Spinal cord (tissue), 10 donors: ENCODE measurements at places on chromosomes 4 and X. TPM values are rescaled to one million over a fixed set of nuclear protein-coding genes. Genes with fewer than 3 reads are reported as not detected.
A peak's percentile ranks its signal among the peaks of the same experiment; 100 is the strongest.

DNA sequence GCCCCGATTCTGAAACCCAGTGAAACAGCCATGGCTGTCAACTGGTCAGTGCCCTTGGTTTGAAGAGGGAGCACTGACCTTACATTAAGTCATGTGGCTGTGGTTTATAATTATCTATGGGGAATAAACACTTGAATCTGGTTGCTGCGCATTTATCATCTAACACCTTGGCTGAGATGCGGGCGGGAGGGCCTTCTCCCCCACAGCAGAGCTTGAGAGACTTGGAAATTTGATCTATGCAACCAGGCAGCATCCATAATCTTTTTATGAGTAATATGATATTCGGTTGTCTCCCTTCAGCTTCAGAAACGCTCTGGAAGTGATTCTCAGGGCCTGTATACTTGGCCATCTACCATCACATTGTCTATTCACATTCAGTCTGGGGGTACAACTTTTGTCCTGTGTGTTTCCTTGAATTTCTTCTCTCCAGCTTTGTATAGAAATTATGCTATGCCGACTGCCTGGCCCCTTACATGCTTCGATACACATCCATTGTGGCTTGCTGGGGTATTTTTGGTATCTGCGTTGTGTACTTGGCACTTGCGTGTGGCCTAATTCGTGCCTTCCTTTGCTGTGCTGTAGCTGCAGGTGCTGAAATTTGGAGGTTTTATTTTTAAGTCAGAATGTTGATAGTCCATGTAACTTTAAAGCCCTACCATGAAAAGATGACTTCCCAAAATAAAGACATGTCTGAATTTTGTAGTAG is 321.6 kb downstream of the ARHGAP10 start:
- peaks cover 10% of the 10 kb centered on the region for H3K4me1 ChIP-seq
- H3K4me3 ChIP-seq, result no peak overlapping the region
- DNase-seq, result no peak
- no peaks in the 10 kb centered on the region for H3K27me3 ChIP-seq
- no peaks in the 10 kb centered on the region for H3K36me3 ChIP-seq

The CNGA1 gene
- 0.61 TPM for total RNA-seq

GRCh38 chrX:110440016-110440805 is 81.6 kb downstream of the RTL9 start:
- H3K4me1 ChIP-seq, result no peaks in the 10 kb centered on the region
- no peak overlapping the region for H3K27ac ChIP-seq
- no peak overlapping the region for H3K4me3 ChIP-seq
- peaks cover 40% of the 10 kb centered on the region for H3K27me3 ChIP-seq
- no peaks in the 10 kb centered on the region for H3K36me3 ChIP-seq
- DNase-seq, result no peak

The NR3C2 gene
- 19.1 TPM for total RNA-seq

GRCh38 chr4:177109769-177110168 is 199.9 kb upstream of the NEIL3 start:
- no peak overlapping the region for H3K27ac ChIP-seq
- H3K36me3 ChIP-seq, result no peaks in the 10 kb centered on the region
- no peaks in the 10 kb centered on the region for H3K27me3 ChIP-seq
- H3K4me1 ChIP-seq, result no peaks in the 10 kb centered on the region

DNA sequence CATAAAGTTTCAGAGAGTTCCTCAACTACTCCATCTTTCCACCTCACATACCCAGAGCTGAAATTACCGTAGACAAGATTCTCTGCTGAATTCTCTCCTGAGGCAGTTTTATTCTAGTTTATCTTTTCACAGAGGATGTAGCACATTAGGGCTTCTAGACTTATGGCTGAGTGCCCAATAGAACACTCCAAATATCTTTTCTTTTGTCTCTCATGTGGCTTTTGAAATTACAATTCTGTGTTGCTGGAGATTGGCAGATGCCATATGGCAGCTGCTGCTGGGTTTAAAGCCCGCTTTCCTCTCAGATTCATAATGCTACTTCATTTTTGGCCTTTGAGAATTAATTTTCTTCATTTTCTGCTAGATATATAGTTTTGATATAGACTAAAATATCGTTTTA is 107.6 kb upstream of the BANK1 start:
- no peaks in the 10 kb centered on the region for H3K27me3 ChIP-seq
- DNase-seq, result peak; percentile 43
- H3K4me3 ChIP-seq, result no peak overlapping the region
- H3K27ac ChIP-seq, result no peak overlapping the region
- H3K36me3 ChIP-seq, result no peaks in the 10 kb centered on the region

The GUCY1A1 gene
- 83.2 TPM for total RNA-seq

GRCh38 chrX:133586443-133586842 is 171.2 kb upstream of the GPC4 start:
- no peaks in the 10 kb centered on the region for H3K4me1 ChIP-seq
- H3K4me3 ChIP-seq, result no peak overlapping the region
- no peaks in the 10 kb centered on the region for H3K36me3 ChIP-seq
- H3K27ac ChIP-seq, result no peak overlapping the region
- DNase-seq, result no peak

The DIPK2B gene
- total RNA-seq, result 9.3 TPM

GRCh38 chr4:68272380-68272779 is 26.9 kb upstream of the TMPRSS11B start:
- H3K27ac ChIP-seq, result no peak overlapping the region
- peak overlapping the region; percentile 40 for H3K4me3 ChIP-seq
- H3K27me3 ChIP-seq, result no peaks in the 10 kb centered on the region

GRCh38 chr4:146634825-146635224 is 3.9 kb upstream of the POU4F2 start:
- peaks cover 27% of the 10 kb centered on the region for H3K4me1 ChIP-seq
- H3K4me3 ChIP-seq, result no peak overlapping the region
- H3K27ac ChIP-seq, result no peak overlapping the region
- peaks cover 94% of the 10 kb centered on the region for H3K27me3 ChIP-seq
- no peak for DNase-seq

DNA sequence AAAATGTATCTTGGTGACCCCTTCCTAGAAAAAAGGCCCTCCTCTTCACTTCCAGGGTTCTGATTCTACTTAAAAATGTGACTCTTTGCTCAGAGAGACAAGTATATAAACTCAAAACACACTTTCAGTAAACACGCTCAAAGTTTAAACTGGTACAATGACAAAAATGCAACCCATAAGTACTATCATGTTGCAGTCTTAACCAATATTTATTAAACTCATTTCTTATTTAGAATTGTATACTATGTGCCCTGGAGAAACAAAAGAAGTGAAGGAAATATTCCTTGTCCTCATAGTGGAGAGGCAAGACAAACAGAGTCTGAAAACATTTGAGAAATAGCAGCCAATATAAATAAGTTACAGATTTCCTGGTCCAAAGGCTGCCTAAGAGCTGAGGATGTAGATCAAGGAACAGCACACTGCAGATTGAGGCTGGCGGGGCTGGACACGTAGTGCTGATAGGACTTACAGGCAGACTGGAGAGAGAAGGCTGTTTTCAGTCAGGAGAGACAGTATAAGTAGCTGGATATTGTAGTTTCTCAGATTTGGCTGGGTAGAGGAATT is 39.1 kb upstream of the ANXA3 start:
- peaks cover 3% of the 10 kb centered on the region for H3K36me3 ChIP-seq
- DNase-seq, result no peak
- H3K27me3 ChIP-seq, result no peaks in the 10 kb centered on the region
- no peaks in the 10 kb centered on the region for H3K4me1 ChIP-seq

DNA sequence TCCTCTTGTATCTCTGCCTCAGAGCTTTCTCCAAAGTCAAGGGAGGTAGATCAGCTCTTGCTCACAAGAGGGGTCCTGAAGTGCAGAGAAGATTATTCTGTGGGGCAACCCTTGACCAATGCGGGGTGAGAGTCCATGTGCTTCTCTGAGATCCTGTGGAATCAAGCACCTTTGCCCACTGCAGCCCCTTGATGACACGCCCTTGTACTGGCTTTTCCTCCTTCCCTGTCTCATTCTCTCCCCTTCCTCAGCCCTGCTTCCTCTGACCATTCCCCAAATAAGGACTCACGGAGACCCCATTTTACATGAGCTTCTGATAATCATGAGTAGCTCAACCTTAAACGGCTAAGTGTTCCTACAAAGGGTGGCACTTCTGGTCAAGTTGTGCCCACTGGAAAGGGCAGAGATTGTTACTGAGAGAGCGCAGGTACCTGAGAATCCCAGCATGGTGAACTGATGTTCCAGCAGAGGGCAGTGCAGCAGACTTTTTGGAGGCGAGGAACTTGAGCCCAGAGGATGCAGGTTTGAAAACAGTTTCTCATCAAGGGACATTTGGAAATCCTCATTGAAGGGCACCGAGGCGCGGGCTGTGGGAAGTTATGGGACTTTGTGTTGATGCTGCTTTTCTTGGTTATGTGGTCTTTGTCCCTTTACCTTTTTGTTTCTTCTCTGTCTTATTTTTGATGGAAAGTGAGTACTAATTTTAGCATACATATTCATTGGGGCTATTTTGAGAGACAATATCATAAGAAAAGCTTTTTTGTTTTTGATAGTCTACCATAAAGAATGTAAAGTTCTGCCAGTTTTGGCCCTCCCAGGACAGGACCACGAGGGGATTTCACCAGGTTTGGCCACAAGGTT is 201.3 kb downstream of the RBM46 start:
- no peak for DNase-seq
- H3K27ac ChIP-seq, result no peak overlapping the region
- H3K36me3 ChIP-seq, result no peaks in the 10 kb centered on the region
- no peaks in the 10 kb centered on the region for H3K27me3 ChIP-seq
- H3K4me3 ChIP-seq, result no peak overlapping the region

GRCh38 chrX:41475191-41475590 is 28.0 kb downstream of the NYX start:
- peaks cover 4% of the 10 kb centered on the region for H3K36me3 ChIP-seq
- H3K4me3 ChIP-seq, result no peak overlapping the region
- DNase-seq, result no peak
- H3K27me3 ChIP-seq, result peaks cover 6% of the 10 kb centered on the region
- peaks cover 35% of the 10 kb centered on the region for H3K4me1 ChIP-seq

DNA sequence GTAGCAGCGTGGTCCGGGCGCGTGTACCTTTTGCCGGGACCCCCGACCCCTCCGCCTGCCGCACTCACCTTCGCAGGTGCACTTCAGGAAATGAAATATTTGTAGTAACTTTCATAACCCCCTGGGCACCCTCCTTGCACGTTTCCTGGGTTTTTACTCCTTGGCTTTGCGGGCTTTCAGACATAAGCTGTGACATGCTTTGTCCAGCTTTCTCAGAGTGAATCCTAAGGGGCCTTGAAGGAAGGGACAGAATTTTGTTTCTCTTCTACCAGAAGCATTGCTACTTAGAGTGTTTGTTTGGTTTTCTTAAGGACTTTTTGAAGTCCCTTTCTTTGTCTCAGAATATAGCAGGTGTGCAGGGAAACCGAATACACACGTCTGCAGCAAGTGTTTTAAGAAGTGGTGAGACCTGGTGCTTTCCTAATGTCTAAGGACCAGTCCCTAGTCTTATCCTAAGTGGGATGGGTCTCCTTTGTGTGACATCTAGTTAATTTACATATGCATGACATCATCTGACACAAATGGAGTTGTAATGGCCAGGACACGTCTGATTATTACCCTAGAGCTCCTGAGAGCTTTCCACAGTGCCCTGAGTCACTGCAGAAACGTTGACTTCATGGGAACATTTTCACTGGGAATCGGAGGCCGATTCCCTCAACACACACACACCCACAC is 1.3 kb downstream of the FAM149A start:
- peaks cover 12% of the 10 kb centered on the region for H3K4me1 ChIP-seq
- no peaks in the 10 kb centered on the region for H3K36me3 ChIP-seq
- no peak overlapping the region for H3K27ac ChIP-seq
- DNase-seq, result no peak

The PGAM4 gene
- 1.3 TPM for total RNA-seq

- H3K27me3 ChIP-seq, result no peaks in the 10 kb centered on the region
- DNase-seq, result no peak
- H3K27ac ChIP-seq, result no peak overlapping the region
Observed at GRCh38 chr4:119093042-119093827, 42.4 kb upstream of the MYOZ2 start.

DNA sequence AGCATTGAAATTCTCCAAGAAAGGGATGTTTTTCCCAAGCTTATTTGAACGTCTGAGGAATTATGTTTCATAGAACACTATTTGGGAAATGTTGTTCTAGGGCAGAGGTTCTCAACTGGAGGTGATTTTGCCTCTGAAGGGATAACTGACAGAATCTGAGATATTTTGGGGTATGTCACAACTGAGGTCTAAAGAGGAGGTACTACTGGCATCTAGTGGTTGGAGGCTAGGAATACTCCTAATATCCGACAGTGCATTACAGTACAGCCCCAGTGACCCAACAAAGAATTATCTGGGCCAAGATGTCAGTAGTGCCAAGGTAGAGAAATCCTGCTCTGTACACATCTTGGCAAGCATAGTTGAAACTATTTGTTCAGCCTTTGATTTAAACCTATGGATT is 6.4 kb downstream of the HSPA4L start:
- no peaks in the 10 kb centered on the region for H3K36me3 ChIP-seq
- DNase-seq, result no peak
- H3K4me1 ChIP-seq, result no peaks in the 10 kb centered on the region
- H3K27me3 ChIP-seq, result no peaks in the 10 kb centered on the region
- H3K4me3 ChIP-seq, result no peak overlapping the region

DNA sequence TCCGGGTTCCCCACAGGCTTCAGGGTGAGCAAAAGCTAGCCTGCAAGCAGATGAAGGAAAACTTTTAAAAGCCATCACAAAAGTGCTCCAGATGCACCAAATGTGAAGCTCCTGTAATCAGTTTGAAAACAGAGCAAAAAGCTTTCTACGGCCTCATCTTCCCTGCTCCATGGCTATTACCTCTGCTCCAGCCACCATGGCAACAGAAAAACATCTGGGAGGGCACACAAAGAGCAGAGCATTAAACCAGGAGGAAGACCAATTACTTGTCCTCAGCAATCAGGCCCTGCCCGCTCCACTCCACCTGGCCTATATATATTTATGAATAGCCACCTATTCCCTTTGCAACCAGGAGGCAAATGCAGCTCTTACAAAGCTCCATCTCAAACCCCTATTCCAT is 33.6 kb downstream of the TMEM154 start:
- H3K4me3 ChIP-seq, result no peak overlapping the region
- peak; percentile 22 for DNase-seq
- H3K27me3 ChIP-seq, result no peaks in the 10 kb centered on the region
- H3K4me1 ChIP-seq, result no peaks in the 10 kb centered on the region
- H3K36me3 ChIP-seq, result no peaks in the 10 kb centered on the region

DNA sequence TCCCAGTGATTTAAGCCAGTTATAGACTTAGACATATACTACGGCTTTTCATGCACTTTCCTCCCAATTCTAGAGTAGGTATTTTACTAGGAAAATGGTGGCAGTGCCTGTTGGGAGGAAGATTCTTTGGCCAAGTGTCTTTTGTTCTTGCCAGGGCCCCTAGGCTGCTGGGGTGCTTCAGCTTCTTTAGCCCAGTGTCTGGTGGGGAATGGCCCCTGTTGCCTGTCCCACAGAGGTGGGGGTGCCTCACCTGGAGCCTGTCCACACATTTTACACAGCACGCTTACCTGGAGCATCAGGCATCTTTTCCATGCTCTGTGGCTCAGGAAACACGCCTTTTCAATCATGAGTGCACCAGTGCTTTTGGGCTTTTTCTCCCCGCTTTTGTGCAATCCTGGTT is 33.2 kb upstream of the MSANTD1 start:
- peaks cover 71% of the 10 kb centered on the region for H3K36me3 ChIP-seq
- no peak for DNase-seq
- no peaks in the 10 kb centered on the region for H3K4me1 ChIP-seq
- no peaks in the 10 kb centered on the region for H3K27me3 ChIP-seq
- H3K27ac ChIP-seq, result no peak overlapping the region
